ENCODE measurements at places on chromosomes 6 and 20.

- no peak for DNase-seq
Measured at GRCh38 chr6:75608956-75609533, 7.4 kb downstream of the SENP6 start.

GRCh38 chr6:25065666-25066065 is 129.9 kb upstream of the RIPOR2 start:
- no peak for DNase-seq

DNA sequence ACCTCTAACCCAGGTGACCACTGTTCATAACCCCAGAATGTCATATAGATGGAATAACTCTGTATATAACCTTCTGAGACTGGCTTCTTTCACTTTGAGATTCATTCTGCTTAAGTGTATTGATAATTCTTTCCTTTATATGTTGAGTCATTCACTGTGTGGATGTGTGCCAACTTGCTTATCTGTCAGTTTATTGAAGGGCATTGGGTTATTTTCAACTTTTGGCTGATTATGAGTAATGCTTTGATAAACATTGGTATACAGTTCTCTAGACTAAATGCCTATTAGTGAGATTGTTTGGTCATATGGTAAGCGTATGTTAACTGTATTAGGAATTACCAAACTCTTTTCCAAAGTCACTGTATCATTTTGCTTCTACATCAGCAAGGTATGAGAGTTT is 453.4 kb upstream of the SPTLC3 start:
- no peak for DNase-seq

GRCh38 chr6:7593229-7593628 is 3.2 kb downstream of the SNRNP48 start:
- DNase-seq: no peak

DNA sequence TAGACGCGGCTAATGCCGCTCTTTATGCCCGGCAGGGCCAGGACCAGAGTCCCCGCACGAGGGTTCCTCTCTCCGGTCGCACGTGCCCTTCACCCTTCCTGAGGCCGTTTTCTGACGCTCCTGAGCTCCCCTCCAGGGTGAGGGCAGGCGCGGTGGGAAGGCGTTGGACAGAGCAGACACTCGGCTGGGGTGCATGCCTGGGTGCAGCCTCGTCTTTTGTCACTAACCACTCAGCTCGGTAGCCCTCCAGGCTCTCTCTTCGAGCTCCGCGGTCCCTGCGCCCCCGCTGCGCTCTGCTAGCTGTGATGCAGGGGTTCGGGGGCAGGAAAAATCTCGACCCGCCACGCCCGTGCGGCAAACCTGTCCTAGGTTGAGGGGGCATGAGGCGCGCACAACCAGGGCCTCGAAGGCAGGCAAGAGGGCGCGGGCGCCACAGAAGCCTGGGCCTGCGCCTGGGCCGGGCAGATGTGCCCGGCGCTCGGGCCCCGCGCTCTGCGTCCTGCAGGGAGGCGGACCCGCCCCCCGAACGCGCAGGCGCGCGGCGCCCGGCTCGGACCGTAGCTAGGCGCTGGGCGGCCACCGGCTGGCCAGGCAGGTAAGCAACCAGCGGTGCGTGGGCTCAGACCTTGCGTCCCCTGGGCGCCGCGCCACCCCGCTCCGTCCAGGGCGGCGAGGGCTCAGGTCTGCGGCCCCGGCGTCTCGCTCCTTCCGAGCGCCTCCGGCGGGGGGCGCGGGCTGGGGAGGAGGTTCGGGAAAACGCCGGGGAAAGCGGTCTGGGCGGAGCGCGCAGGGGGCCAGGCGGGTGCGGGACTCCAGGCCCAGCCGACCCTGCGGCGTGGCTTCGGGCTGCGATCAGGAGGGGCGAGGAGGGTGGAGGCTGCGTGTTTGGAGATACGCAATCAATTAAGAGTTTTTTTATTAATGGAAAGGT is at the start of gene L3MBTL1:
TSS of gene L3MBTL1 (plus strand) at position 548 of the 931 bp plus-strand sequence. CDS start 5,807 bp downstream, outside the sequence.
- no peak for DNase-seq

GRCh38 chr6:132020138-132020581 is 69.0 kb upstream of the CCN2 start:
- DNase-seq: no peak

DNA sequence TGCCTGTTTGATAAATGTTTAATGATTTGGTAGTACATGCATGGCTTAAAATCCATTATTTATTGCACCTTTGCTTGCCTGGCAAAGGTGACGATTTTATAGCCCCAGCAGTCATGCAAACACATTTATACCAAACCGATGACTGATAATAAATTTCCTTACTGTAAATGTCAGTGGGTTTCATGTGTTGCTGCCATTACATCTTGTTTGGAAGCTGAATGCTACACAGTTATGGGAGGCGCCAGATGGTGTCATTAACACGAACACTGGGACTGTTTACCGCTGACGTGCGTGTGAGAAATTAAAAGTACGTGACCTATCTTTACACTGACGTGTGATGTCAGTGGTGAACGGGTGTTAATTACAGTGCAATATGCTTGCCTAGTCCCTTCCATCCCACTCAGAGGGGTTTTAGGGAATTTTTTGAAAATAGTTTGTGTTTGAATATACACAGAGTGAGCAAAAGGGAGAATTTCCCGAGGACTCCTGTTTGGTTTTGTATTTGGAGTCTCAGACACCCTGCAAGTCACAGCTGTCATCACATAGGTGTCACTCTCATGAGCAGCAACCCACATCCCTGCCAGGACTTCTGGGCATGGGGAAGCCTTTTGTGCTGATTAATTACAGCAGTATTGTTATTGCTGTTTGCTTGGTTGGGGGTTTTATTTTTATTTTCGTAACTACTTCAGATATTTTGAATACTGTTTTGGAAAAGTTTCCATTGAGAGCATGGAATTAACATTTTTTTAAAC is 151.8 kb upstream of the INSM1 start:
- DNase-seq: no peak

DNA sequence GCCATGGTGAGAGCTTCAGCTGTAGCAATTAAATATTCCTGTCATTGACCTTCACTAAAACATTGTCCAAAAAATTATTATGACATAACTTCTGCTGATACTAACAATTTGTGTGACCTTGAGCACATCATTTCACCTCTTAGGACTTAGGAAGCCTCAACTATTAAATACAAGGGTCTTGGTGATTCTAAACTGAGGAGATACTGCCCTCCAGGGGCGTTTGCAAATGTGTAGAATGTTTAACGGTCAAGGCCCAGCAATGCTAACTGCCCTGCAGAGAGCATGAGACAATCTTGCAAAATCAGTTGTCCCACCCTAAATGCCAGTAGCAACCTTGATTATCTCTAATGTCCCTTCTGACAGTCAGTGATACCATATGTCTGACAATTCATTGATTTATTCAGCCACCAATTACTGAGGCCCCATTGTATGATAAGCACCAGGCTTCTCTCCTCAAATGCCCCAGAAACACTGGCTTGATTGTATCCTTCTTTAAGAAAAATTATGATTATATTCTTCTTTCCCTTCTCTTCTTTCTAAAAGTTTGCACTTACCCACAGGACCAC is 284.1 kb upstream of the PLN start:
- no peak for DNase-seq

DNA sequence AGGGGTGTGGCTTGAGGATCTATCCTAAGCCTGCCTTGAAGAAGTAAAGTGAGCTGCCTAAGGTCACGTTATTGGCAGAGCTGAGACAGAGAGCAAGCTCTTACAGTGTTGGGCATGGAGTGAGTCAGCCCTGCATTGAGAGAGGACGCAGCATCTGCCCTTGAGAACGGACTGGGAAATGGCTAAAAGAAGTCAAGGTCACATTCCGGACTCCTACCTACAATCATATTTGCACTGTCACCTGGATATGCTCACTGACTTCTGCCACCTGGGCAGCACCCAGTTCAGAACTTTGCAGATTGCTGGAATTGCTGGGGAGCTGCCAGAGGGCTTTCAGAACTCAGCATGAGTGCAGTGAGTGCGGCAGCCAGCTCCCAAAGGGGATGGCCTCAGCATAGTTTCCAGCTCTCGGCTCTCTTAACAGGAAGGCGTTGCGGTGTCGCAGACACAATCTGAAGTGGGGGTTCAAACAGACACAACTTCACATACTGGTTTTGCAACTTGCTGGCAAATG is 199.3 kb upstream of the SGK1 start:
- no peak for DNase-seq

- no peak for DNase-seq
Measured at GRCh38 chr20:37270576-37271420, 9.2 kb upstream of the GHRH start.

- DNase-seq: no peak
Measured at GRCh38 chr20:2775139-2775538, 25.3 kb downstream of the CPXM1 start.

- DNase-seq: no peak
Measured at GRCh38 chr6:109961611-109962041, 16.5 kb upstream of the GPR6 start.

GRCh38 chr6:53103993-53104675 is 38.9 kb downstream of the FBXO9 start:
- no peak for DNase-seq

- DNase-seq: no peak
Measured at GRCh38 chr6:136174510-136174909, 75.6 kb downstream of the MTFR2 start.

GRCh38 chr20:49203746-49204145 is 15.5 kb upstream of the DDX27 start:
- DNase-seq: no peak

GRCh38 chr6:125988280-125988679 is 1.9 kb downstream of the TRMT11 start:
- no peak for DNase-seq

DNA sequence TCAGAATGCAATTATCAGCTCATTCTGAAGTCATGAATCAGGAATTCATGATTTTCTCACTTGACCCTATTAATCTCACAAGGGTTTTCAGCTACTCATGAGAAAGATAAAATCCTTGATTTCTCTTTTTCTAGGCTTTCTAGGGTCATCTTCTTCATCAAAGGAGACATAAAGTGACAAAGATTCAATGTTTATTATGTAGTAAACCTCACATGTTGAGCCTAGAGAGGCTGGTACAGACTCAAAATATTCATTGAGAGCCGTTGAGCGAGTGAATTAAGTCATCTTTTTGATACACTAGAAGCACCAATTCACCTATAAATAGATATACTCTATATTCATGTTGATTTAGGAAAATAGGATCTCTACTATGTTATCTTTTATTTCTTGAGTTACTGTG is 104.8 kb upstream of the TRAF3IP2 start:
- no peak for DNase-seq

GRCh38 chr6:41278699-41279405 is 7.6 kb downstream of the TREM1 start:
- DNase-seq: no peak

- no peak for DNase-seq
Measured at GRCh38 chr20:41664584-41664983, 46.4 kb upstream of the CHD6 start.

DNA sequence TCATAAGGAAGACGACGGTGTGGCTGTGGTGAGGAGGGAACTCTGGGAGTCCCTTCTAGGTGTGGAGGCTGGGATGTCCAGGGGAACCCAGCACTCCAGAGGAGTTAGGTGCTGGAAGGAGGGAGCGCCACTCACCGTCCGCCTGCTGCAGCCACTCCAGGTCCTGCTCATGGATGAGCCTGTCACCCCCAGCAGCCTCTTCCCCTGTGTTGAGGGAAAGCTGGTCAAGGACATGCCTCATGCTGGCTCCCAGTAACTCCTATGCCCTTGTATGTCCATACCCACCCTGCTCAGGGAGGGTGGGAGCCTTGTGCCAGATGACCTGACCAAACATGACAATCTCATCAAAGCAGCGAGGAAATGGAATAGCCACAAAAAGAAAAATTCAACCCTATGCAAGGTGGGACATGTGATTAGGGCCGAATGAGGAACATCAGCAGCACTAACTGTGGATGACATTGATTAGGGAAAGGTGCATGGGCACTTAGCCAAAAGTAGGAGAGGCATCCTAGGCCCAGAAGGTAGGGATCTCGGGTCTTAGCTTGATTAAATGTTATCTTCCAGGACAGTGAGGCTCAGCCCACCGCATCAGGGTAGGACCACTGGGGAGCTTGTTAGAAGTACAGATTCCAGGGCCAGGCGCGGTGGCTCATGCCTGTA is 3.0 kb downstream of the DNPH1 start:
- DNase-seq: no peak

DNA sequence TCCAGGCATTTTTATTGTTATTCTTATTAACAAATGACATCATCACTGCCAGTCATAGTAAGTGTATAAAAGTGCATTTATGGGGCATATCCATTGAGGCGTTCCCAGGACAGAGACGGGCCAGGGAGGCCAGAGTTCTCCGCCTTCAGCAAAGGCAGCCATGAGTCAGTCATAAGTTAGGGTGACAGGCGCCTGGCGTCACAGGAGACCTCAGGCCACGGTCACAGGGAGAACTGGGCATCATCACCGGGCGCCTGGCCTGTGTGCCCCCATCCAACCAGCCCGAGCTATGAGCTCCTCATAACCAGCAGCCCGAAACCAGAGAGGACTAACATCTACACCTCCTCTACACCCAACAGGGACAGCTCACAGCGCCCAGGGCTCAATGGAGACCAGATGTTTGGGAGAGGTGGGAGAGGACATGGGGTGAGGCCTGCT is 259.2 kb downstream of the DLL1 start:
- DNase-seq: no peak

DNA sequence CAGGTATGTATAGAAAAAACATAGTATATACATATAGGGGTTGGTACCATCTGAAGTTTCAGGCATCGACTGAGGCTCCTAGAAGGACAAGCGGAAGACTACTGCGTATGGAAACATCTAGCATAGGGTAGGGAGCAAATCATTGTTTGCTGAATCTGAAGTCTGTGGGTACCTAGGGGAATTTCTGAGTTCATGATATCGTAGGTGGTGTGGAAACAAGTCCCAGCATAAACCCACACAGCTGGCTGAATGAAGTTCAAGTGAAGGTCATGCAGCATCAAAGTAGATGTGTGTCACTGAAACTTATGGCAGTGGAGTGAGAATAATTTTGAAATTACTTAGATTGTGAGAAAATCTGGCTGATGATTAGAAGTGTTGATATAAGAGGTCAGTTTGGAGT is 39.4 kb downstream of the MAP7 start:
- DNase-seq: no peak

Measured in fibroblast of skin of left biceps (primary cell).